ENCODE measurements at places on chromosomes 7 and 10. TPM values are rescaled to one million over a fixed set of nuclear protein-coding genes. Genes with fewer than 3 reads are reported as not detected.

The PLCE1 gene
- not detected for total RNA-seq

The CTBP2 gene
- 0.05 TPM for total RNA-seq

The GPR22 gene
- not detected for total RNA-seq

The TAS2R40 gene
- total RNA-seq: not detected

The RBM20 gene
- 0.13 TPM for total RNA-seq

The MMRN2 gene
- total RNA-seq: not detected

The RPA3 gene
- total RNA-seq: 80.8 TPM

The OR2F2 gene
- total RNA-seq: not detected

The ANXA8L1 gene
- total RNA-seq: not detected

The DENND2A gene
- not detected for total RNA-seq

The OPN4 gene
- not detected for total RNA-seq

The CALD1 gene
- total RNA-seq: 1.8 TPM

The IFIT2 gene
- 4.3 TPM for total RNA-seq

The FAM25C gene
- total RNA-seq: not detected

The SH2D4B gene
- 0.10 TPM for total RNA-seq

The ACTA2 gene
- total RNA-seq: 4.4 TPM

The DGKB gene
- total RNA-seq: not detected

The ADRB1 gene
- not detected for total RNA-seq

The CCL24 gene
- total RNA-seq: not detected

The CTAGE4 gene
- 4.5 TPM for total RNA-seq

The ZNF746 gene
- 21.7 TPM for total RNA-seq

The TBC1D12 gene
- 0.10 TPM for total RNA-seq

The C10orf53 gene
- total RNA-seq: not detected

The CALHM1 gene
- total RNA-seq: 0.25 TPM

The UCMA gene
- total RNA-seq: not detected

The UTF1 gene
- not detected for total RNA-seq

The SFRP4 gene
- total RNA-seq: not detected

The ZDHHC16 gene
- total RNA-seq: 36.8 TPM

The PON1 gene
- not detected for total RNA-seq

The SEMA4G gene
- 2.4 TPM for total RNA-seq

The LCOR gene
- 24.9 TPM for total RNA-seq

The NRG3 gene
- not detected for total RNA-seq

The CLDN3 gene
- total RNA-seq: not detected

The ZNF438 gene
- total RNA-seq: 3.1 TPM

The SFTPD gene
- not detected for total RNA-seq

The SPAM1 gene
- not detected for total RNA-seq

The C7orf33 gene
- total RNA-seq: not detected

The ENTPD7 gene
- 4.9 TPM for total RNA-seq

The DLX5 gene
- not detected for total RNA-seq

The NUPR2 gene
- not detected for total RNA-seq

The AKR1C4 gene
- not detected for total RNA-seq

The TMEM176A gene
- not detected for total RNA-seq

The BAIAP2L1 gene
- total RNA-seq: 0.81 TPM

The C10orf71 gene
- total RNA-seq: not detected

The WNT2 gene
- not detected for total RNA-seq

The AOAH gene
- 4.5 TPM for total RNA-seq

The CDH23 gene
- 6.0 TPM for total RNA-seq

The AMPH gene
- not detected for total RNA-seq
